ENCODE measurements at places on chromosomes 16 and 17.

GRCh38 chr16:72940886-72941285 lies 107.0 kb downstream of the ZFHX3 start:
- DNase-seq = no peak

- peak; percentile 5 for DNase-seq
Observed at GRCh38 chr16:55370762-55371482, 46.9 kb downstream of the IRX6 start.

DNA sequence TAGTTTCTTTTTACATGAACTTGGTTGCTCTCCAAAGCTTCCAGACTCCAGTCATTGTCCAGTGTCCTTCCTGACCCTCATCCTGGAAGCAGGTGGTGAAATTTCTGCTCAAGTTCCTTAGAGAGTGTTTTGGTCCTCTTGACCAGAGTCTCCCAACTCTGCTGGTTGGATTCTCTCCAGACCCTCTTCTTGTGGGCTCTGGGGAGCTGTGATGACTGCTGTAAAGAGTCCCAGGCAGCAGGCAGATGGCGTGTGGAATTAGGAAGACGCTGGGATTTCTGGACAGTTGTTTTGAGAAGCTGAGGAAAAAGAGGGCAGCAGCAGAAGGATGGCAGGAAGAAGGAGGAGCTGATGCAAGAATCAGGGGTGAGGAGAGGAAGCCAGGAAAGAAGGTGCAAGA lies 1.6 kb upstream of the SEZ6 start:
- DNase-seq = no peak

GRCh38 chr17:18377437-18378204 lies at the start of gene EVPLL:
Gene EVPLL (plus strand): TSS chr17:18377778. CDS start chr17:18380938, 3,160 bp downstream.
- no peak for DNase-seq

GRCh38 chr17:18179804-18180203 lies 3.8 kb upstream of the ALKBH5 start:
- no peak for DNase-seq

All from stimulated activated naive CD8-positive, alpha-beta T cell treated with anti-CD3 and anti-CD28 coated beads, Interleukin-15, Interleukin-2, amounts not matched to agents 100 U/mL and 50 U/mL, for 24 hours (primary cell).